HS-27A (cell line): ENCODE measurements at places on chromosomes 6 and 20.

- DNase-seq, result no peak
These were observed 43.1 kb downstream of the E2F3 start for GRCh38 chr6:20444786-20445271.

DNA sequence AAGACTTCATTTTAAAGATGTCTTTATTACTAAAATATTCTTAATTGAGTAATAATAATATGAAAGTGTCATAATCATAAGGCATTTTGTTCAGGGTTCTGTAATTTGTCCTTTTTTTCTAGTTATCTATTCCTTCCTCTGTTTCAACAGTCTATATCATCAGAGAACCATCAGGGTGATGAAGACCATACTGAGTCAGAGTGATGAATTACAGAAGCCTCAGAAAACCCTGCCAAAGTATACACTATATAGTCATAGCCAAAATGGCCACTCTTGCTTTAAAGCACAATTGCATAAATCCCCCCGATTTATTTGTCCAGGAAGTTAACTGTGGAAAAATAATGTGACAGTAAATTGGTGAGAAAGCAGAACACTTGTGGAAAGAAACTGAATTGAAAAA lies 735.0 kb downstream of the EPHA7 start:
- no peak for DNase-seq

DNA sequence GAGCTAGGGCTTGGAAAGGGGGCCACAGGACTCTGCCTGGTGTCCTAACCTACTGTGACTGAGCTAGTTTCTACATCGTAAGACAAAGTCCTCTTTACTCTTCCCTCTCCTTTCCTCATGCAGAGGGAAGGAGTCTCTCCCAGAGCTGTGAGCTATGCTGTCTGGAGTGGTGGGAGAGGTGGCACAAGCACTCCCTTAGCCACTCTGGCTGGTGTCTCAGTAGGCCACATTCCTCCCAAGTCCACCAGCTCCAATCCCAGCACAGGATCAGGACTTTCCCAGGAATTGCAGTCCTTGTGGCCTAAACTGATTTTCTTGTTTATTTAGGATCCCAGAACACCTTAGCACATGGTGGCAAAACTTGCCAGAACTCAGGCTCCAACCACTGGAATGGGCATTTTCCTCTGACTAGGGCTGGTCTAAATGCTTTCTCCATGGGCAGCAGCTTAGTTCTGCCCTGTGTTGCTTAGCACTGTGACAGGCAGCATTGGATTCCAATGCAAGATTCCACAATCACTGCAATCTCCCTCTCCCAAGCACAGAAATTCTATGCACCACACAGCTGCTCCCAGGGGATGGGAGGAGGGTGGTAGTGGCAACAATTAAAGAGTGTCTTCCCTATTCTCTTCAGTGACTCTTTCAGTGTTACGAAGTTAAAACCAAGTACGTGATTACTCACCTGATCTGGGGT lies 733.3 kb downstream of the HACE1 start:
- no peak for DNase-seq

DNA sequence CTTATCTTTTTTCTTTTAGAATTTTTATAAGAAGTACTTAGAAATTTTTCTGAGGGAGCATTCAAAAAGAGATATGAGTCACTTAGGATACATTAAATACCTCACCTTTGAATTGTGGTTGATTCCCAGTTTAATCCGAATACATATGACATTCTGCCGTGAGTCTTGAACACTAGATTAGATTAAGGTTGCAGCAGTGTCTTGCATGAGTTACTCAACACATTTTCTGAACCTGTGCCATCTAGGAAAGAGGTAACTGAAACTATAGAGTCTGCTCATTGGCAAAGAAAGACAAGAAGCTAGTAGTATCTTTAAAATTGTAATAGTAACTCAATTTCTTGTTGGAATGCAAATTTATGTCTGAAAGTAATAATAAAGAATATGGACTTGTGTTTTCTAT lies 14.9 kb downstream of the PEX3 start:
- DNase-seq, result no peak

GRCh38 chr6:30754631-30755030 lies 10.3 kb upstream of the IER3 start:
- DNase-seq, result no peak

DNA sequence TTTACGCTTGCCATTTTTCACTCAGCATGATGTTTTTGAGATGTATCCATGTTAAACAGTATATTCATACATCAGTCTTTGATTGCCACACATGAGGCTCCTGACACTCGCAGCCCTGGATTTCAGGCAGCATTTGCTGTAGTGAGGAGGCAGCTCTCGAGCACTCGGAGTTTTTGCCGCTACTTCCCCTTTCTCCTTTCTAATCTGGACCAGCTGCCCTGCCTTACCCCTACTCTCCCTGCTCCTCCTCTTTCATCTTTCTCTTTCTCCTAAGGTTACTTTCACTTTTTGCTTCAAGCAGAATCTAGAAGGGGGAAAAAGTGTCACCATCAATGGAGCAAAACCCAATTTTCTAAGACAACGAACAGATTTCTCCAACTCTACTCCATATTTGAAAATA lies 5.9 kb upstream of the CST3 start:
- DNase-seq, result no peak

DNA sequence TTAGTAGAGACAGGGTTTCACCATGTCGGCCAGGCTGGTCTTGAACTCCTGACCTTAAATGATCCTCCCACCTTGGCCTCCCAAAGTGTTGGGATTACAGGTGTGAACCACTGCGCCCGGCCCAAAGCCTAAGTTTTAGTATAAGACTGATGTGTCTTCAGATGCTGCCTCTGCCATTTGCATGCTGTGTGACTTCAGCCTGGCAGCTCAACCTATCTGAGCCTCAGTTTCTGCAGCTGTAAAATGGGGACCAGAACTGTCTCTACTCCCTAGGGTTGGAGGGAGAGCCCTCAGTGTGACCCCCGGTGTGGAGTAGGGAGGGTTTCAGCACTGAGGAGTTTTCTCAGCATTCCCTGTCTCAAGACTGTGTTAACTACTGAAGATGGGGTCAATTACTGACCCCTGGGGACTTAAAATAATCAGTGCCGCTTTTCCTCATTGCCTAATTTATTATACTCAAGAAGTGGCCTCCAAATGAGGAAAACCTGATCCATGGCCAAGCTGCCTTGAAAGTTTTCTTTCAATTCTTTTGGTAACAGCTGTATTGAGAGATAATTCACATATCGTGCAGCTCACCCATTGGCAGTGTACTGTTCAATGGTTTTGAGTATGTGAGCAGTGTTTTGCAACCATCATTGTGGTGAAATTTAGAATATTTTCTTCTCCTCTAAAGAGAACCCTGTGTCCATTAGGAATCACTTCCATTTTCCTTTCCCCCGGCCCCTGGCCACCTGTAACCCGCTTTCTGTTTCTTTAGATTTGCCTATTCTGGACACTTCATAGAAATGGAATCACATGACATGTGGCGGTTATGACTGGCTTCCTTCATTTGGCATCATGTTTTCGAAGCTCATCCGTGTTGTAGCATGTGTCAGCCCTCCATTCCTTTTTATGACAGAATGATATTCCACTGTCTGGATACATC lies 64.8 kb downstream of the PHACTR3 start:
- no peak for DNase-seq

DNA sequence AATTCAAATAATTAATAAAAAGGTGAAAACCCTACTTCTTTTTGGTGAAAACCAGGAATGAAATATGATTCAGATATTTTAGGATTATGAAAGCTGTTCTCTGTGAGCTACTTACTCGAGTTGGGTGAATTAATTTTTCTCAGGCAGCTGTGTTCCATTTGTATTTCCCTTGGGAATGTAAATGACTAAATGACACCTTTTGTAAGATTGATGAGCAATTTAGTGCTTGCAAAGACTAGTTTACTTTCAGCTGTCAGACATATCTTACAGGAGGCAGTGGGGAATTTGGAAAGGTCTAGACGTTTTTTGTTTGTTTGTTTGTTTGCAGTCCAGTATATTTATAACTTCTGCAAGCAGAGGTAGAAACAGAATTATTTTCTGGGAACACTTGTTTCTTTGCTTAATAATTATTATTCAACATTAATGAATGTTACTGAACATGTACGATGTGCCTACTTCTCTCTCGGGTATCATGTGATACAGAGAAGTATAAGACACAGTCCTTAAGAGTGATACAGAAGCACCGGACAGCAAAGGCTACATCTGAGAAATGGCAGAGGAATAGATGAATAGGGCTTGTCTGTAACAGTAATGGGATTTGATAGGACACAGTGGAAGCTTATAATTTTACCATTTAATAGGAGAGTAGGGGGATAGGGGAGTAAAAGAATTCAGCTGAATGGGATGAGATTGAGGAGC lies 91.3 kb downstream of the AKAP7 start:
- no peak for DNase-seq

DNA sequence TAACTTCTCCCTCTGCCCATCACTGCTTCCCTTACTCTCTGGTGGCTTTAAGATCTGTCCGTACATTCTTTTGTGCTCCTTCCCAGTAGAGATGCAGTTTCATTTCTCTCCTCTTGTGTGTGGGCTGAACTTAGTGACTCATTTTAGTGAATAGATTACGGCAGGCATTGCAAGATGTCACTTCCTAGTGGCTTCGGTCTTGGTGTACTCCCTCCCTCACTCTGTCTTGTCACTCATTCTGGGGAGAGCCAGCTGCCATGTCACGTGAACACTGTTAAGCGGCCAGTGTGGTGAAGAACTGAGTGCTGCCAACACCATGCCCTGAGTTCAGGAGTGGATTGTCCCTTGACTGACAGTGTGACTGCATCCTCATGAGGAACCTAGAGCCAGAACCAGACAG lies 115.9 kb downstream of the OTOR start:
- DNase-seq, result no peak

GRCh38 chr6:91476000-91476399 lies 889.1 kb upstream of the MAP3K7 start:
- no peak for DNase-seq

- DNase-seq, result no peak
These were observed 369.0 kb downstream of the DOK5 start for GRCh38 chr20:54844346-54844745.

DNA sequence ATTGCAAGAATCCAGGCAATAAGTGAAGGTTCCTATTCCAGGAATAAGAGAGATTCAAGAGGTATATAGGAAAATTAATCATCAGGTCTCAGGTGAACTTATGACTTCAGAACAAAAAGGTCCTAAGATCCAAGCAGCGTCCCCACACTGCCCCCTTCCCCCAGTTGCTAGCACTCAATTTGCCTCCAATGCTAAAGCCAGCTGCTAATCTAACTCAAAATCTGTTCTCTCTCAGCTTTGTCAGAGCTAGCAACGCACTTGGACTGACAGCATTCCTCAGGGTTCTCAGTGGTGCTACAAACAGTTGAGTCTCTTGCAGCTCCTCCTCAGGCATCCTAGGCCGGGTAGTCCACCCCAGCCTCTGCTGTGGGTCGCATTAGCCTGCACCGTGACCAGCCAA lies 148.3 kb downstream of the RFX6 start:
- no peak for DNase-seq

DNA sequence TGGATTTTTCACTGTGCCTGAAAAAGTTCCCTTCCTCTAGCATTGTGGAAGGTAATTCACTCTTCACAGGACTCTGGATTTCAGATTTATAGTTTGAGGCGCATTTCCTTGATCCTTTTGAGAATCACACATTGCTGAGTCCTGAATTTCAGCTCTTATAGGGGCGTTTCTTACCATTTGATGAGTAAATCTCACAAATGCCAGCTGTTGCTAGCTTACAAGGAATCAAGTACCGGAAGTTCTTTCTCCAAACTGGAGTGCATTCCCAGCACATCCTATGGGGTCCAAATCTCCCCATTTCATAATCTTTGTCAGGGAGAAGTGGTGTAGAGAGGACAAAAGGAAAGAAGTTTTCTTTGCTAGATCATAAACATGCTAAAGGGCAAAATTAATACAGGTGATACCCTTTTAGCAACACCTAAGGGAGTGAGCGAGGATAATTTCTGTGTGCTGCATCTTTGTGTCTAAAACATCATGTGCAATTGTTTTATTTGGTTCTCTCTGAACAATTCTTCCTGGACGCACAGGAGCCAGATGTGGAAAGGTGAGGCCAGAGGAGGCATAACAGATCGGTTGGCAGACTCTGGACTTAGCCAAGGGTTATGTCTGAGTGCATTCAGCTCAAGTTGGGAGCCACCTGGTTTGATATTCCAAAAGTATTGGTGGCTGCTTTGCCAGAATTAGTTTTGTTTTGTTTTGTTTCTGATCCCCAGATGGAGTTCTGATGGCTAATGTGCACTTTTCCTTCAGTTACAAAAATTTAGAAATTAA lies 37.4 kb upstream of the EYA2 start:
- no peak for DNase-seq

DNA sequence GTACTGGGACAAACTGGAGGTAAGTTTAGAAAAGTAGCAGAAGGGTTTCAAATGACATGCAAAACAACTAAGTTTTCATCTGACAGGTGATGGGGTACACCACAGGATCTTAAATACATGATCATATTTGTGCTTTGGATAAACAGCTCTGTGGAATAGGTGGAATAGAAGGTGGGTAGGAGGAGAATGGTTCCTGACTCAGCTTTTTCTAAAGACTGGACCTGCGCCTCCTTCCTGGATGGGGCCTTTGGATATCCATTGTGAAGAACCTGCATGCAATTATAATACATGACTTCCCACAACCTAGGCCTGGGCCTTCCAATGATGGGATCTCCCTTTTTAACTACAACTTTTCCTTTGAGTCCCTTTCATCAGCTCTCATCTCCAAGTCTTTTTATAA lies 145.9 kb downstream of the AHI1 start:
- no peak for DNase-seq

GRCh38 chr6:82056567-82056966 lies 191.0 kb downstream of the IBTK start:
- DNase-seq, result no peak

GRCh38 chr20:635028-635892 lies 17.7 kb downstream of the SRXN1 start:
- DNase-seq, result no peak

GRCh38 chr6:52509281-52510212 lies 67.3 kb downstream of the TRAM2 start:
- DNase-seq, result no peak

GRCh38 chr20:59232618-59233017 lies 67.8 kb upstream of the EDN3 start:
- DNase-seq, result no peak

DNA sequence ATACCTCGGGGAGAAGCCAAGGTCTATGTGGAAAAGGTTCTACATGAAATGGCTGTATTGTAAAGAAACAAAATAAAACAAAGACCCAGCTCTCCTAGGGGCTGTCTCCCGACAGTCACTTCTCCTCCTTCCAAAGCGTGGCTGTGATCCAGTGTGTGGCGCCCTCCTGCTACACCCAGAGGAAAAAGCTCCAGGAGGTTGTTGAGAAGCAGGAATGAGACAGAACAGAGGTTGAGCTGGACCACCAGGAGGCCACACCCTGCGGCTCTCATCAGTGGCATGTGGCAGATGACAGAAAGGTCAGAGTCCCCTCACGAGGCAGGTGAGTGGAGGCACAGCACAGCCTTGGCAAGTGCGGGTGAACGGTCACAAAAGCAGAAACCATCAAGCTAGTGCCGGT lies 236.0 kb downstream of the TBXT start:
- DNase-seq, result no peak

GRCh38 chr6:65116326-65116725 lies 590.7 kb downstream of the EYS start:
- no peak for DNase-seq
